ENCODE measurements at places on chromosomes 2 and 18. TPM values are rescaled to one million over a fixed set of nuclear protein-coding genes. Genes with fewer than 3 reads are reported as not detected.

GRCh38 chr2:176129813-176130146 is 275 bp downstream of the HOXD8 start:
- no peak for DNase-seq

DNA sequence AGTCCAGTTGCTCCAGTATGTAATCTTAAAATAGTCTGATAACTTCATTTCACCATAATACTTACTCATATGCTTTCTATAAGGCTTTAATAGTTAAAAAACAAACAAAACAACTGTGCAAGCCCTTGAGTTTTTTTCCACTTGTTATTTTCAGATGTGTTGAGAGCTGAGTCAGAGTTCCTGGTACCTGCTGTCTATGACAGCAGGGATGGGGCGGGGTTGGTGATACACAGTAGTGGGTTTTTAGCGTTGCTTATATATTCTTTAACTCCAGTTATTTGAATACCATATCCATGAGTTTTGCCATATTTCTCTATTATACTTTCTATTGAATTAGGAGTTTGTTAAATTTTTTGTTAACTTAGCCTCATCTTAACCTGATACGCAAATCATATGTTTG is 5.0 kb downstream of the NAPG start:
- DNase-seq, result no peak

GRCh38 chr2:169002161-169002738 is 28.9 kb downstream of the ABCB11 start:
- DNase-seq, result peak; percentile 58

GRCh38 chr2:127620866-127621265 is 25.1 kb upstream of the GPR17 start:
- no peak for DNase-seq

- DNase-seq, result no peak
These were observed 72.4 kb upstream of the IL1R1 start for GRCh38 chr2:102070058-102070642.

GRCh38 chr2:464562-465309 is 176.8 kb upstream of the ALKAL2 start:
- no peak for DNase-seq

GRCh38 chr18:63198868-63199742 is 120.5 kb downstream of the BCL2 start:
- no peak for DNase-seq

GRCh38 chr18:159037-159652 is 788 bp downstream of the USP14 start:
- peak; percentile 23 for DNase-seq

DNA sequence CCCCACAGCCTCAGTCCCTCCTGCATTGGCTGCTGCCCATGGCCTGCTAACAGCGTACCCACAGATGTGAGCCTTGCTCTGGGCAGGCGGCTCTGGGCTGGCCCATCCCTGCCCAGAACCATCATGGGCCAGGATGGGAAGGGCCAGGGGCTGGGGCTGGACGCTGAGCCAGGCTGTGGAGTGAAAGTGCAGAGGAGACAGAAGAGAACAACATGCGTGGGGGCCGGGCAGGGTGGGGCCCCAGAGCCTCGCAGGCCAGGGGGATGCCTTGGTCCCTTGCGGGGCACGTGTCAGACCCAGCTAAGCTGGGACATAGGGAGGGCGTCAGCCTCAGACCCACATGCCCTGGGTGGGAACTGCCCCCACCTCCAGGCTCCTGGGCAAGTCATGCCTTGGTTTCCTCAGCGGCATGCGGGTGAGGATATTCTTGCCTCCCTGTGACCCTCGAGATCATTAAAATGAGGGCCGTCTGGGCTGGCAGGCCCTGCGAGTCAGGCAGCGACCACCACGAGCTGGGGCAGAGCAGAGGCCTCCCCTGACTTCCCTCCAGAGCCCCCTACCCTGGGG is 27.3 kb downstream of the GPC1 start:
- no peak for DNase-seq

- no peak for DNase-seq
These were observed 29.7 kb upstream of the APCDD1 start for GRCh38 chr18:10424585-10425307.

DNA sequence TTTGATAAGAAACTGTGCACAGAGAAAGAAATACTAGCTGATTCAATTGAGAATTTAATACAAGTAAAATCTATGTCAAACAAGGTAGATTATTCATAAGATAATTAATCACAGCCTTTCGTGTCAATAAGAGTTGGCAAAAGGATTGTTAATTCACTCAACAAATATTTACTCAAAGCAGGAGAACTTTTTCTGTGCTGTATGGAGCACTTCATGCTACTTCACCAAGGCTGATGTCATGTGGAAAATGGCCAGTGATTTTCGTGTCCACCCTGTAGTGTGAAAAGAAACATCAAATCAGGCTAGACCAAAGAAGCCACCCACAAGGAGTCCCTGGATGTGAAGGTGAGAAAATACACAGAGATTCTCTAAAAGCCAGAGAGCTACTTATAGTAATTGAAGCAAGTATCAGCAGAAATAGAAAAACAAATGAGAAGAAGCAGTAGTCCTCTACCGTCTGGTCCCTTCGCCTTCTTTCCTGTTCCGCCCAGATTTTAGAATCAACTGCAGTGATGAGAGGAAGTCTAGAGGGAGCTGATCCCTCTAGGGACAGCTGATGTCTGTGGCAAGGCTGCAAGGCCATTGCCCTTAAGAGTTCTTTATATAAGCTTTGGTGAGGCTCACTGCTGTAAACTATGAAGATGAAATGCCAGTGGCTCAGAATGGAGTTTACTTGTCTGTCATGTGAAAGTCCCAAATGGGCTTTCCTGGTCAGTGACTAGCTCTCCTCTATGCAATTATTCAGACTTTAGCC is 201.3 kb upstream of the APCDD1 start:
- DNase-seq, result no peak

GRCh38 chr2:109255654-109256053 is 126.6 kb downstream of the SH3RF3 start:
- no peak for DNase-seq

- DNase-seq, result no peak
These were observed 15.1 kb downstream of the MFF start for GRCh38 chr2:227340106-227340505.

GRCh38 chr2:44766220-44766619 is 175.3 kb upstream of the SIX3 start:
- peak; percentile 27 for DNase-seq

GRCh38 chr18:58183226-58183625 is 139.2 kb downstream of the NEDD4L start:
- DNase-seq, result no peak

- DNase-seq, result no peak
These were observed 2.6 kb upstream of the IMP4 start for GRCh38 chr2:130339885-130340745.

DNA sequence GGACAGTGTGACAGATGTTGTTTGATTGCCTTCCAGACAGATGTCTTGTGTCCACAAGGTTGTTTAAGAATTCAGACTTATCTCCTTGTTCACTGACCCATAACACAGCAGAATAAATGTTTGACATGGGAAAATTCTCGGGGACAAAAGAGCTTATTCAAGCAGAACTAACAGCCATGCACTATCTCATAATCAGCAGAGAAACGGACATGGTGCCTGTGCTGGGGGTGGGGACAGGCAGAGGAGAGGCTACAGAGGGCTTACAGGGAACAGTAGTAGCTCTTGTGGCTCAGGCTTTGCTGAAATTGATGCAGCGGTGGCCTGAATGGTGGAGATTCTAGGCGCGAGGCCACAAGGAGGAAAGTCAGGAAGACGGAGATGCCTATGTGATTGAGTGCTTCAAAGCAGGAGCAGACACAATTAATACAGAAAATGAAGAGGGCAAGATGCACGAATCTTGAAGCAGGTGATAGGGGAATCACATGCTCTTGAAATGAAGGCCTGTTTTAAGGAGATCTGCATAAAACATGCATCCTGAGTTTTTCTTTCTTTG is 62.0 kb upstream of the CAB39 start:
- no peak for DNase-seq

GRCh38 chr18:30527226-30527625 is 515.3 kb downstream of the DSC3 start:
- DNase-seq, result no peak

- DNase-seq, result no peak
These were observed 71.4 kb upstream of the THSD7B start for GRCh38 chr2:136693966-136694365.

- DNase-seq, result no peak
These were observed 588 bp upstream of the CCDC93 start for GRCh38 chr2:118014492-118014824.

GRCh38 chr2:30394096-30394495 is 53.0 kb upstream of the LCLAT1 start:
- DNase-seq, result no peak

DNA sequence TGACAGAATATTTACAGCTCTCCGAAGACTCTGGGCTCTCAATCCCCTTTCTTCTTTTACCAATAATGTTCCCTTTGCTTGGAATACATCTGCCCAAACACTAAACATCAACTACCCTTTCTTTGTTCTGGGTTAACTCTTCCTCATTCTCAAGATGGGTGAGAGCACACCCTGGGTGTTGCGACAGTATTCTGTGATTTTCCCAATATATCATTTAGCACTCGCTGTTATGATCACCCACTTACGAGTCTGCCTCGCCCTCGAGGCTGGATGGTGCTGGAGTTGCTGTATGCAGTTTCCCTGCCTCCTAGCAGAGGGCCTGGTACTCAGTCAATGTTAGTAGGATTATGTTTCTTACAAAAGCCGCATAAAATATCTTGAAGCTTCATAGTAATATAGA is 93.2 kb downstream of the SOCS6 start:
- DNase-seq, result no peak

GRCh38 chr2:67689651-67690050 is 292.5 kb downstream of the ETAA1 start:
- DNase-seq, result no peak

DNA sequence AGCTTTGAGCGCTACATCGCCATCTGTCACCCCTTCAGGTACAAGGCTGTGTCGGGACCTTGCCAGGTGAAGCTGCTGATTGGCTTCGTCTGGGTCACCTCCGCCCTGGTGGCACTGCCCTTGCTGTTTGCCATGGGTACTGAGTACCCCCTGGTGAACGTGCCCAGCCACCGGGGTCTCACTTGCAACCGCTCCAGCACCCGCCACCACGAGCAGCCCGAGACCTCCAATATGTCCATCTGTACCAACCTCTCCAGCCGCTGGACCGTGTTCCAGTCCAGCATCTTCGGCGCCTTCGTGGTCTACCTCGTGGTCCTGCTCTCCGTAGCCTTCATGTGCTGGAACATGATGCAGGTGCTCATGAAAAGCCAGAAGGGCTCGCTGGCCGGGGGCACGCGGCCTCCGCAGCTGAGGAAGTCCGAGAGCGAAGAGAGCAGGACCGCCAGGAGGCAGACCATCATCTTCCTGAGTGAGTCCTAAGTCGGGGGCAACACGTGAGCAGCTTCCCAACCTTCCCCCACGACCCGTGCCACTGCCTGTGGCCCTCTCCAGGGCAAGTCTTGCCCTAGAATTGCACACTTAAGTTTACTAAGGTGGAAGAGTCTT is 928 bp downstream of the GPR39 start:
- no peak for DNase-seq

The CD207 gene
- total RNA-seq, result not detected

The SPP2 gene
- total RNA-seq, result not detected

The CDH2 gene
- total RNA-seq, result 59.5 TPM

The CFAP210 gene
- total RNA-seq, result not detected

The CCT7 gene
- 362 TPM for total RNA-seq

The CBLN2 gene
- total RNA-seq, result 1.1 TPM

The DCDC2C gene
- total RNA-seq, result not detected

The RAPGEF4 gene
- 8.8 TPM for total RNA-seq

The MROH2A gene
- not detected for total RNA-seq

The KCNE4 gene
- total RNA-seq, result not detected

The WDSUB1 gene
- total RNA-seq, result 7.3 TPM

The HOXD9 gene
- total RNA-seq, result 3.9 TPM

The BCL11A gene
- 0.92 TPM for total RNA-seq
